ENCODE measurements at places on chromosomes 11 and 22. TPM values are rescaled to one million over a fixed set of nuclear protein-coding genes. Genes with fewer than 3 reads are reported as not detected.

Gene SCGB1C1
- total RNA-seq, result not detected

Gene KCNE3
- total RNA-seq, result 1.2 TPM

- DNase-seq, result no peak
- no peaks in the 10 kb centered on the region for H3K36me3 ChIP-seq
- peaks cover 25% of the 10 kb centered on the region for H3K4me1 ChIP-seq
These were observed 912 bp downstream of the VPS51 start for GRCh38 chr11:65096926-65097325.

DNA sequence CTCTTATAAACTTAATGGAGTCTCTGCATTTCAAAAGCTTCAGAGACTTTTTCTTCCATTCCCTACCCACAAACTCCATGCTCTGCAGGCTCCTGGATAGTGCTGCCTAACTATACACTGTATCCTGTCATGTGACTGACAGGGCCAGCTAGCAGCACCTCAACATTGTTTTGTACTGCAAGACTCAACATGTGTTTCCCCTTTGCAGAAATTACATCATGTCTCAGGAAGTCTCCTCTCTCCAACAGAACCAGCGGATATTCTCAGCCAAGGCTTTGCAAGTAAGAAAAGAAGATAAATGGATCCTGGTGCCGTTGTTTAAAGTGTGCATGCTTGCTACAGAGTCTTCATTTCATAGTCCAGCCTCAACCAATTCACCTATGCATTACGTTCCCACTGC is 164.0 kb upstream of the UBASH3B start:
- no peaks in the 10 kb centered on the region for H3K27me3 ChIP-seq
- H3K4me3 ChIP-seq, result no peak overlapping the region
- peak overlapping the region; percentile 34 for H3K27ac ChIP-seq
- no peak for DNase-seq
- H3K36me3 ChIP-seq, result no peaks in the 10 kb centered on the region

DNA sequence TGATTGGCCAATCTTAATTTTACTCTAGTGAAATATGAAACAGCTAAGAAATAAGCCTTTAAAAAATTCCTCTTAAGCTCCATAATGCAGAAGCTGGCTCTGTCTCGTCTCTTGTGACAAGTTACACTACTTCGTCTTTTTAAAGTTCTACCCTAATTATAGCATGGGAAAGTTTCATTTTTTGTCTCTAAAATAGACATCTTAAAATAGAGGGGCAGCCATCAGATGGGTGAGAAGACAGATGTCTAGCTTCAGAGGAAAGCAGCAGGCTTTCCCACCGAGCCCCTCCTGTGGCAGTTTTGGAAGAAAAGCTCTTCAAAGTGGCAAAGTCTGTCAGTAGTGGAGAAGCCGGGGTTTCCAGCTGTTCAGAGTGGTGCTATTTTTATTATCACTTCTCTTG is 39.5 kb downstream of the XRRA1 start:
- H3K27ac ChIP-seq, result no peak overlapping the region
- no peak for DNase-seq
- peaks cover 4% of the 10 kb centered on the region for H3K4me1 ChIP-seq
- H3K36me3 ChIP-seq, result peaks cover 74% of the 10 kb centered on the region
- H3K27me3 ChIP-seq, result no peaks in the 10 kb centered on the region

DNA sequence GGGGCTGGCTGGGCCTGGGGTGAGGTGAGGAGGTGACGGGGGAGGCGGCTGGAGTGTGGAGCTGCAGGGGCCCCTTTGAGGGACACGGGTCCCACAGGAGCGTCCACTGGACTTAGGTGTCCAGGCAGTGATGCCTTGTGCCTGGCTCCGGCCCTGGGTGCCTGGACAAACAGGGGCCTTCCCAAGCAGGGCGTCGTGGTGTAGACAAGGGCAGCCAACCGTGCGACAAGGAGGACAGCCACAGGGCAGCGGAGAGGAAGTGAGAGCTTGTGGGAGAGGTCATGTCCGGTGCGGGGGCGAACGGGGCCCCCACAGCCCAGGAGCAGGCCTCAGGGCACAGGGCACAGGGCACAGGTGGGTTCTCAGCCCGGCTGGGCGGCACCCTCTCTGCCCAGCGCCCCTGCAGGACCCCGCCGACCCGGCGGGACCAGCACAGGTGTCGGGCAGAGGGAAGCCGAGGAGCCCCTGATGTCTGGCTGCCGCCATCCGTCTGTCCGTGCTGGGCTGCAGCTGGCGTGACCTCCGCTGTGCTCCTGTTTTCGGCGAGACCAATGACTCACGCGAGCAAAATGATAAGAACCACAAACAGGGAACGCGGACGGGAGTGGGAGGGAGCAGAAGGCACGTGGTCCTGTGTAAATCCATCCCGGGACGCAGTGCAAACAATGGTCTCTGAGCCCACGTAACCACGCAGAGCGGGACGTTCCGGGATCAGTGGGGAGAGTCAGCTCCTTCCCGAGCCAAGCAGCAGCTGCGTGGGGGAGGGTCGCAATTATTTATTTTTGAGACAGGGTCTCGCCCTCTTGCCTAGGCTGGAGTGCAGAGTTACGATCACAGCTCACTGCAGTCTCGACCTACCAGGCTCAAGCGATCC is 49.1 kb upstream of the A4GALT start:
- DNase-seq, result peak; percentile 64
- H3K4me1 ChIP-seq, result no peaks in the 10 kb centered on the region
- no peaks in the 10 kb centered on the region for H3K36me3 ChIP-seq
- peak overlapping the region; percentile 21 for H3K4me3 ChIP-seq
- H3K27me3 ChIP-seq, result no peaks in the 10 kb centered on the region
- H3K27ac ChIP-seq, result no peak overlapping the region

DNA sequence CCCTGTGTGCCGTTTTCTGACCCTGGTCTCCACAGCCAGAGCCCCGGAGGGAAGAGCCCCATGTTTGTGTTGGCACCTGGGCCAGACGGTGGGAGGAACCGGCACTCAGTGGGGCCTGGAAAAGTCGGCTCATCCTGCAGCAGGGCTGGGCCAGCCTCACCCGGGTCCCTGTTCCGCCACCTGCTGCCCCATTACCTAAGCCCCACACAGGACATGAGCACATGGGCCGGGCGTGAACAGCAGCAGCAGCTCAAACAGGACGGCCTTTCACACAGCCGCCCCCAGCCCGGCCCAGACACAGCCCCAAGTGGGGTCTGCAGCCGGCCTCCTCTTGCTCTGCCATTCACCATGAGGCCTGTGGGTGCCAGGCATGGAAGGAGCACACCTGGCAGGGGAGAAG is 302.4 kb downstream of the MN1 start:
- no peaks in the 10 kb centered on the region for H3K27me3 ChIP-seq
- no peaks in the 10 kb centered on the region for H3K36me3 ChIP-seq
- no peak overlapping the region for H3K4me3 ChIP-seq
- H3K27ac ChIP-seq, result no peak overlapping the region
- DNase-seq, result no peak

Gene FZD4
- 12.3 TPM for total RNA-seq

Gene POU2AF3
- total RNA-seq, result 0.63 TPM

DNA sequence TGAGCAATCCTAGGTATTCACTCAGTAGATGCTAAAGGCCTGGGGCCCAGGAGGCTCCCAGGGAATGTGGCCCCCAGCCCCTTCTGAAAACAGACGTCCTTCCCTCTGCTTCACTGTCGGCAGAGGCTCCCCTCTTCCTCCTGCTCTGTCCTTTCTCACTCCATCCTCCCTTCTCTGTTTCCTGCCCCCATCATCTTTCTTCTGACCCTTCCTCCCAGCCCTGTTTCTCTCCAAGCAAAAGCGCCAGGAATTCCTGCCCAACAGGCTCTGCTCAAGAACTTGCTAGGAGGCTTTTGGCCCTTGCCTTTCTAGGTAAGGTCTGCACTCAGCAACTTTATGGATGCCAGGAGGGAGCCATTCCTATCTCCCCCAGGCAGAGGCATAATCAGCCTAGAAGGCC is 300.5 kb downstream of the NTM start:
- no peak overlapping the region for H3K27ac ChIP-seq
- no peaks in the 10 kb centered on the region for H3K27me3 ChIP-seq
- H3K36me3 ChIP-seq, result no peaks in the 10 kb centered on the region
- H3K4me1 ChIP-seq, result no peaks in the 10 kb centered on the region
- DNase-seq, result no peak

DNA sequence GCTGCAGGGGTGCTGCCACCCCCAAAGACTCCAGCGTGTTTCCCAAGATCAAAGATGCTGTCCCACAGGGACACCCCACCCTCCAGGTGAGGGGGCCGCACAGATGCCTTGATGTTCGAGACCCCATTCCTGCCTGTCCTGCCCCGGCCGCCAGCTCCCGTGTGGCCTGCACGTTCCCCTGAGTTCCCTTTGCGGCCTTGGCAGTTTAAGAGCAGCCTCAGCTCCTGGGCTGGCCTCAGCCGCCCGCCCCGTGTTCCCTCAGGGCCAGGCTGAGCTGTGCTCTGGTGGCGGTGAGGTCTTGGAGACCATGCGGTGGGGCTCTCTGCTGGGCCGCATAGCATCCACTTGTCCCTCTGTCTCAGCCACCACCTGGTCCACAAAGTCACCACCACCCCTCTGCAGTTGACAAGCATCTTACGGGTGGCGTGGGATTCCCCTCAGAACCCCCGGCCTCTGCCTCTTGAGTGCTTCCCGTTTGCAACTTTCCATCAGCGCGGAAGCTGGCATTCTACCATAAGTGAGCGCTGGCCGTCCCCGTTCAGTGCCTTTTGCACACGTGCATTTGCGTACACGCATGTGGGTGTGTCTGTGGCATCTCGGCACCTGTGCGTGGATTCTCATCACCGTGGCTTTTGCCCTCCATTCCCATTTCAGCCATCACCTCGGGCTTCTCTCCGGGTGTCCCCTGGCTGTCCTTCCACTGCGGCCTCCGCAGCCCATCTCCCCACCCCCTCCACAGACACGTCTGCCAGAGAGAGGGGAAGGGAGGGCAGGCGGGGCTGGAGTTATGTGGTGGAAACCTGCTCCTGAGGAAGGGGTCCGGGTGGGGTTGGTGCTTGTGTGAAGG is 35.9 kb downstream of the CTTN start:
- no peaks in the 10 kb centered on the region for H3K27me3 ChIP-seq
- DNase-seq, result peak; percentile 40
- no peak overlapping the region for H3K27ac ChIP-seq
- no peak overlapping the region for H3K4me3 ChIP-seq

DNA sequence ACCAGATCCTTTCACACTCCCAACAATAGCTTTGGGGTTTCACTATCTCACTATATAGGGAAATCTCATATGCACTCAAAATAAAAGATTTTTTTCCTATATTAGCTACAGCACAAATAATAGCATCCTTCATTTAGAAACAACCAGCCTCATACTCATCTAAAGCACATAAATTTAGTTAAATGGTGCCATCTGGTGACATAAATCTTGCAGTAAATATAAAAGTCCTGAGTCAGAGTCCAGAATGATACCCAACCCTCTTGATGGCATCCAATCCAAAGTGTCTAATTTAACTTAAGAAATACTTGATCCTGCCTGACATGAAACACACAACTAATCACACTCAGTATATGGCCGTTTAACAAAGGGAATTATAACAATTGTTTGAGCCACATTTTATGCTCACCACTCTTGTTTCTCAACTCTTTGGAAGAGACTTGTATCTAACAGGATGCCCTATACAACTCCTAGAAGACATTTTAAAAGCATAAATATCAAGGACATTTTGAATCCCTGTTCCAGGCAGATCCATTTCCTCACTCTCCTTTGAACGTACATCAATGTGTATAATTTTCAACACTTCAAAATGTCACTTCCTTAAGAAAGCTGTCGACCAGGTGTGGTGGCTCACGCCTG is 36.2 kb downstream of the DLG2 start:
- H3K27me3 ChIP-seq, result no peaks in the 10 kb centered on the region
- H3K4me3 ChIP-seq, result no peak overlapping the region
- no peaks in the 10 kb centered on the region for H3K36me3 ChIP-seq
- H3K27ac ChIP-seq, result no peak overlapping the region
